Right atrium auricular region (tissue), 2 donors: ENCODE measurements at places on chromosomes 1 and 21. TPM values are rescaled to one million over a fixed set of nuclear protein-coding genes. Genes with fewer than 3 reads are reported as not detected.

GRCh38 chr1:203178083-203178482 lies 2.5 kb upstream of the MYBPH start:
- no peak overlapping the region for H3K27ac ChIP-seq
- no peaks in the 10 kb centered on the region for H3K36me3 ChIP-seq
- no peaks in the 10 kb centered on the region for H3K4me1 ChIP-seq
- no peaks in the 10 kb centered on the region for H3K27me3 ChIP-seq
- no peak overlapping the region for H3K4me3 ChIP-seq

Gene SLC9C2
- total RNA-seq, result 0.24 TPM

GRCh38 chr1:231724876-231725647 lies 98.5 kb downstream of the DISC1 start:
- H3K4me3 ChIP-seq, result no peak overlapping the region
- no peaks in the 10 kb centered on the region for H3K4me1 ChIP-seq
- no peaks in the 10 kb centered on the region for H3K27me3 ChIP-seq

GRCh38 chr1:204092632-204093420 lies 19.9 kb downstream of the SOX13 start:
- H3K36me3 ChIP-seq, result no peaks in the 10 kb centered on the region
- H3K27me3 ChIP-seq, result no peaks in the 10 kb centered on the region
- DNase-seq, result no peak
- no peak overlapping the region for H3K27ac ChIP-seq
- no peak overlapping the region for H3K4me3 ChIP-seq
- peaks cover 54% of the 10 kb centered on the region for H3K4me1 ChIP-seq

Gene RASSF5
- 17.5 TPM for total RNA-seq

GRCh38 chr21:38930853-38931252 lies 125.1 kb downstream of the ETS2 start:
- H3K4me1 ChIP-seq, result no peaks in the 10 kb centered on the region
- peak overlapping the region; percentile 43 for H3K27ac ChIP-seq
- H3K4me3 ChIP-seq, result no peak overlapping the region
- H3K27me3 ChIP-seq, result no peaks in the 10 kb centered on the region
- peak; percentile 78 for DNase-seq

- H3K4me1 ChIP-seq, result peaks cover 43% of the 10 kb centered on the region
- no peaks in the 10 kb centered on the region for H3K27me3 ChIP-seq
- H3K36me3 ChIP-seq, result no peaks in the 10 kb centered on the region
- peak overlapping the region; percentile 55 for H3K27ac ChIP-seq
- no peak for DNase-seq
Measured at GRCh38 chr1:206512851-206513180, 5.5 kb downstream of the RASSF5 start.

DNA sequence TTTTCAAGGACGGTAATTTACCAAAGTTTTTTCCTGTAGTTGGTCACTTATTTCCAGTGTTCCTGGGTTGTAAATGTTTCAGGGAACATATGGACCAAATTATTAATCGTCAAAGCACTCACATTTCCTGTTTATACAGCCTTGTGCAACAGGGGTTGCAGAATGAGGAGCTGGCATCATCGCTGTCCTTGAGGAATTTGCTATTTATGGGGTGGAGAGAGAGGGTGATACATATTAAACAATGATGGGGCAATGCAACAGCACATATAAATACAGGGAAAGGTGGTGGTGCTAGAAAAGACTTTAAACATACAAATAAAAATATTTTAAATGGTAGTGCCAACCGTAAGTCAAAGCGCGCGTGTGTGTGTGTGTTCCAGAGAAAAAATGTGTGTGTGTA lies 369.8 kb downstream of the NPHP4 start:
- H3K4me3 ChIP-seq, result no peak overlapping the region
- H3K27ac ChIP-seq, result no peak overlapping the region
- H3K36me3 ChIP-seq, result no peaks in the 10 kb centered on the region
- no peaks in the 10 kb centered on the region for H3K4me1 ChIP-seq
- H3K27me3 ChIP-seq, result no peaks in the 10 kb centered on the region
- DNase-seq, result no peak

DNA sequence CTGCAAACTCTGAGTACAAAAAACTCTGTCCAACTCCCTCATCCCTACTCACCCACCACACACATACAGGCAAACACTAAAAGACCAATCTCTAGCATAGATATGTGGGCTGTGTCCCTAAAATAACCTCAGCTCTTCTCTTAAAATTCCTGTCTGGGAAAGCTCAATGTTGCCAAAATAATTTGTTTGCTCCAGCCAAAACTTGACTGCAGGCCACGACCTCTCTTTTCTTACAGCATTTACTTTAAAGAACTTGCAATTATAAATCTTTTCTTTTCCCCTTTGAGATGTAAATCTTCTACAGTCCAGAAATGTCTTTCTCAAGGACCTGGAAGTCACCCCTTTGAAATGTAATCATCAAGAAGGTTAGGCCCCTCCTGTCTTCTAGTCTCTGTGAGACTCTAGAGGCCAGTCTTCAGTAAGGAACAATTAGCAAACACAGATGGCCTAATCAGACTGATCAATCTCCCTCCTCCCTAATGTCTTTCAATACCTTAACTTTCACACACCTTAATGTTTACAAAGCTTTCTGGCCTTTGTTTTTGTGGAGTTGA lies 483.6 kb upstream of the RGS18 start:
- DNase-seq, result no peak
- H3K4me1 ChIP-seq, result no peaks in the 10 kb centered on the region
- no peaks in the 10 kb centered on the region for H3K36me3 ChIP-seq
- H3K27ac ChIP-seq, result no peak overlapping the region
- H3K27me3 ChIP-seq, result no peaks in the 10 kb centered on the region

GRCh38 chr1:66265796-66266195 lies 268.2 kb upstream of the SGIP1 start:
- DNase-seq, result no peak
- H3K4me3 ChIP-seq, result no peak overlapping the region
- H3K36me3 ChIP-seq, result no peaks in the 10 kb centered on the region
- peak overlapping the region; percentile 62 for H3K27ac ChIP-seq

DNA sequence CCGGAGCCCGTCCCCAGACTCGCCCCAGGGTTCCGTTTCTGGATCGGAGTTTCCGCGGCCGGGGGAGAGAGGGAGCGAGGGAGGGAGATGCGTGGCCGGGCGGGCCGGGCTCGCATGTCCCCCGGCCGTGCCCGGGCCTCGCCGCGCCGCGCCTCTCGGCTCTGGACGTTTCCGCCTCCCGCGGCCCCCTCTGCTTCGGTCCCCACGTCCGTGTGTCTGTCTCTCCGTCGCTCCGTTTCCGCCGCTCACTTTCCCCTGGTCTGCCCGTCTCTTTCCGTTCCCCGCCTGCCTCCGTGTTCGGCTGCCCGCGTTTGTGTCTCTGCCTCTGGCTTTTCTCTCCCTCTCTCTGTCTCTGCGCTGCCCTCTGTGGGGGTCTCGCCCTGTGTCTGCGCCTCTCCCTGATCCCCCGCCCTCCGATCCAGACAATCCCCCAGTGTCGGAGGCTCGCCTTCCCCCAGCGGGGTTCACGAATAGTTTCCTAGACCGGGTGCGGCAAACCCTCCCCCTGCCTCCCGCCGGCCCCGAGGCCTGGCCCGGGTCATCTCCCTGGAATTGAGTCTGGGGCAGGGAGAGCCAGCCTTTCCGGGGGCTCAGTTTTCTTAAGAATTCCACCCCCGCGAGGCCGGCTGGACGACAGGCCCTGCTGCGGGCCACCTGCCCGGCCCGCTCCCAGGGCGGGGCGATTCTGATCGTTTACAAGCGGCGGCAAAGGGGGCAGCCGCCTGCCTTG lies 735 bp downstream of the NBL1 start:
- no peaks in the 10 kb centered on the region for H3K36me3 ChIP-seq
- peak overlapping the region; percentile 92 for H3K27ac ChIP-seq
- DNase-seq, result no peak
- no peaks in the 10 kb centered on the region for H3K4me1 ChIP-seq

Gene LRRC38
- total RNA-seq, result 0.98 TPM

GRCh38 chr1:156499842-156500542 lies 583 bp downstream of the MEF2D start:
- peak overlapping the region; percentile 100 for H3K27ac ChIP-seq
- no peak for DNase-seq
- H3K4me1 ChIP-seq, result peaks cover 70% of the 10 kb centered on the region
- no peaks in the 10 kb centered on the region for H3K27me3 ChIP-seq
- H3K4me3 ChIP-seq, result peak overlapping the region; percentile 74
- H3K36me3 ChIP-seq, result no peaks in the 10 kb centered on the region

- H3K36me3 ChIP-seq, result peaks cover 18% of the 10 kb centered on the region
- no peak for DNase-seq
- no peak overlapping the region for H3K4me3 ChIP-seq
- H3K4me1 ChIP-seq, result no peaks in the 10 kb centered on the region
Measured at GRCh38 chr21:44766014-44766817, 35.4 kb downstream of the UBE2G2 start.

DNA sequence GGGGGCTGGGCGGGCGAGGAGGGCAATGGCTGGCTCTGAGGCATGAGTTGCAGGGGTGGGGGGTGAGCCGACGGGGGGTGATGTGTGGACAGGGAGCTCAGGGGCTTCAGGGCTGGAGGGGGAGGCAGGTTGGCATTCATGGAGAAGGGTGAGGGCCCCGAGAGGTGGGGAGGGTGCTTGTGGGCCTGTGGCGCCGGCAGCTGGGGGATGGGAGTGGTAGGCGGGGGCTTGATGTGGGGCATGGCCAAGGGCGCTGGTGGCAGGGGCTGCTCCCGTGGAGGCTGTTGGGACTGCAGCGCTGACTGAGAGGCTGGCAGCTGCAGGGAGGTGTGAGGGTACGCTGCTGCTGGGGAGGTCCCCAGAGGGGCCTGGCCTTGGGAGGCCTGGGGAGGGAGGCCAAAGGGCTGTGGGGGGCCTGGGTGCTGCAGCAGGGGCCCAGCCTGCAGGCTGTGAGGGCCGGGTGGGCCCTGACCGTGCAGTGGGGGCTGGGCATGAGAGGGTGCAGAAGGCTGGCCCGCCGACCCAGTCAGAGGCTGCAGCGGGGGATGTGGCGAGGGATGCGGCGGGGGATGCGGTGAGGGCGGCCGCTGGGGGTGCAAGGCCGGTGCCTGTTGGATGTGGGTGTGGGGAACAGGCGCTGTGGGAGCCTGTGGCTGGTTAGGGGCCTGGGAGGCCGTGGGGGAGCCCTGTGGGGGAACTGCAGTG lies 42.7 kb downstream of the SLC45A1 start:
- DNase-seq, result no peak
- peaks cover 59% of the 10 kb centered on the region for H3K4me1 ChIP-seq
- H3K36me3 ChIP-seq, result peaks cover 99% of the 10 kb centered on the region
- H3K27me3 ChIP-seq, result no peaks in the 10 kb centered on the region
- H3K27ac ChIP-seq, result no peak overlapping the region

DNA sequence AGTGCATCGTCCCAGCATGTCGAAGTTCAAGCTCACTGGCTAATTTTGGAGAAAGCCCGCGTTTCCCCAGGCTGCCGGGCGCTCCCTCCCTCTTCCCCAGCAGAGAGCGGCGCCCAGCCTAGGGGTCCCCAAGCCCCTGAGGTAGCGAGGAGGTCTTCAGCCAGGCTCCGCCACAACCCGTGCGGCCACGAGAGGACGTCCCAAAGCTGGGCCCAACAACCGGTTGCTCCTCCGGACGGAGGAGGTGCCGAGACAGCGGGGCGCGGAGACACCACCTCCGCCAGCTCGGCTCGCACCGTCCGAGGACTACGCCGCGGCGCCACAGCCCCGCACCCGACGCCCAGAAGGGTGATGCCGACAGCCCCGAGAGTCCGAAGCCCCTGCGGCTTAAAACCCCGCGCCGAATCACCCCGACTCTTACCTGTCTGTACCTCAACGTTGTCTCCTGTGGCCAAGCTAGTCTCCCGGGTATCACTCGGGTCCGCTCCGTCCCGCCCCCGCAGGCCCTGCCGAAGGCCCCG lies at the start of gene DENND2C:
DENND2C (minus strand) TSS at position 488 of the 521 bp plus-strand sequence. CDS start 44,065 bp downstream, outside the sequence.
- H3K27ac ChIP-seq, result peak within 1 kb of the TSS; percentile 88
- no peaks in the 10 kb centered on the region for H3K36me3 ChIP-seq
- peak within 1 kb of the TSS; percentile 78 for H3K4me3 ChIP-seq
- H3K27me3 ChIP-seq, result no peaks in the 10 kb centered on the region
- H3K4me1 ChIP-seq, result peaks cover 6% of the 10 kb centered on the region
